Left ventricle myocardium inferior (tissue), 1 donor: ENCODE measurements at places on chromosomes 11 and 22.

GRCh38 chr22:45998638-45999378 is 21.8 kb upstream of the WNT7B start:
- DNase-seq = peak; percentile 12

GRCh38 chr11:111308140-111308539 is 9.8 kb downstream of the POU2AF3 start:
- DNase-seq = no peak

- no peak for DNase-seq
Observed at GRCh38 chr11:44737245-44738085, 10.7 kb downstream of the TSPAN18 start.

DNA sequence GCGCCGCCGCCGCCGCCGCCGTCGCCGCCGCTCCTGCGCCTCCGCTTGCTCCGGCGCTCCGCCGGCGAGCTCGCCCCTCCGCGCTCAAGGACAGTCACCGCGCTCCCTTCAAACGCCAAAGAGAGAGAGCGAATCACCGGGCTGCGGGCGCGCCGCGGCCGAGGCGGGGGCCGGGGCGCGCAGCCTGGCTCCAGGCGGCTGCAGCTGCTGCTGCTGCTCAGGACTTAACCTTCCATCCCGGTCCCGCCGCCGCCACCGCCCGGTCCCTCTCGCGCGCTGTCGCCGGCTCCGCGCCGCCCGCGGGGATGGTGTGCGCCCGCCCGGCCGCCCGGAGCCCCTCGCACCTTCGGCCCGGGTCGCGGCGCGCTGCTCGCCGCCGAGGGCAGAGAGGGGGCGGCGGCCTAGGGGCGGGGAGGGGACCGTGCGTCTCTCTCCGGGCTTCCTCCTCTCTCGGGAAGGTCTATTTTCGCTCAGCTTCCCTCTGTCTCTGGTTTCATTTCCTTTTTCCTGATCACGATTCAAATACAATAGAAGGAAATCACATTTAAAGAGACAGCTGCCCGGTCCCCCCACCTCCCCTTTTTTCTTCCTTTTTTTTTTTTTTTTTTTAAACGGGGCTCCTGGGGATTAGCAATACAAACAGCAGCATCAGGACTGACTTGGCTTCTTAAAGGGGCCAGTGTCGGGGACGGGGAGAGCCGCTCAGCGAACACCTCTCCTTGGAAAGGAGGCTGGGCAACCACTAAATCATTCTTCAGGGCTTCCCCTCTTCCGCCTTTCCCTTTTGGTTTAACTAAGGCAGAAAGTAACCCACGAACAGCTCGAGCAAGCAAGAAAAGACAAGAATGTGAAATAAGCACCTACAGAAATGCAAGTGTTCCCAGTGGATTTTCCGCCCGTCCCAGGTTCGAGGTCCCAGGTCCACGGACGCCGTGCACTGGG is 22.1 kb downstream of the LMO2 start:
- DNase-seq = peak; percentile 47

DNA sequence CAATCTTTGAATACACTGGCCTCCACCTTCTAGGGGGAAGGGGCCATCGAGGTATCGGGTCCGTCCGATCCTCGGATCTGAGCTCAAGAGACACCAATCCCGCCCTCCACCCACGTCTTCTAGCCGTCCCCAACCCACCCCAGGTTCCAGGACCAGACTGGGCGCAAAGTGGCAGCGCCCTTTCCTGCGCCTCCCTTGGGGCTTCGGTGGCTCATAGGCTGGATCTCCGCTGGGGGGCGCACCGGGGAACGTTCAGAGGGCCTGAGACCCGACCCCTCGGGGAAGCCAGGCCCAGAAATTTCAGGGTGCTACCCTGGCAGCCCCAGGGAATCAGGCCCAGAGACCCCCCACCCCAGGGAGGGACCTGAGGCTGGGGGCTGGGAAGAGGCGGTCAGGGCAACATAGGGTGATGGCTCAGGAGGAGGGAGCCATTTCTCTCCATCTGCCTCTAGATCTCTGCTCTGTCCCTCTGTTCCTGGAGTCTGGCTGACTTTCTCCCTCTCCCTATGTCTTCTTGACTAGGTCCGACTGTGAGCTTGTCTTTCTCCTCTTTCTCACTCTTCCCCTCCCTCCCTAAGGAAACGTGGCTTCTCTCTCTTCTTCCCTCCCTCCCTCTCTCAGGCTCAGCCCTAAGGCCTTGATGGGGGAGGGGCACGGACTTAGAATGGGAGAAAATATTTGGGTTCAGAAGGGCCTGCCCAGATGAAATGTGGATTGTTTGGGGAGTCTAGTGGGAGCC is 1.1 kb downstream of the CREB3L1 start:
- DNase-seq = peak; percentile 58

- DNase-seq = peak; percentile 69
Observed at GRCh38 chr11:119729951-119730613, 1.1 kb upstream of the NECTIN1 start.

DNA sequence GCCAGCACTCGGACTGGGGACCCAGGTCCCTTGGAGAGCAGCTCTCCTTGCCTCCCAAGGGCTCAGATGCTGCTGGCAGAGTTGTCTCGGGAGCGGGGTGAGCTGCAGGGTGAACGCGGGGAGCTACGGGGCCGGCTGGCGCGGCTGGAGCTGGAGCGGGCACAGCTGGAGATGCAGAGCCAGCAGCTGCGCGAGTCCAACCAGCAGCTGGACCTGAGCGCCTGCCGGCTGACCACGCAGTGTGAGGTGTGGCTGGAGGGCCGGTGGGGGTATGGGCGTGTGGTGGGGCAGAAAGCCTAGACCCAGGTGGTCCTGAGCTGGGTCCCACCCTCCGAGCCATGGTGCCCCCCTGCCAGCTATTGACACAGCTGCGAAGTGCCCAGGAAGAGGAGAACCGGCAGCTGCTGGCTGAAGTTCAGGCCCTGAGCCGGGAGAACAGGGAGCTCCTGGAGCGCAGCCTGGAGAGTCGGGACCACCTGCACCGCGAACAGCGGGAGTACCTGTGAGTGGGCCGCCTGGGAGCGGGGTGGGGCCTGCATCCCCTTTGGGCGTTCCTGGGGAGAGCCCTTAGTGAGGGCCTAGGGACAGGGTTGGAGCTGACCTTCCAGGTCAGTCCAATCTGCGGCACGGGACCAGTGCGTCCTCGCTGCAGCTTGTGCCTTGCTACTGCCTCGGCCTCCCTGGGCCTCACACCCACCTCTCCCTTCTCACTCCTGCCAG is 5.8 kb upstream of the RPS6KA4 start:
- DNase-seq = no peak

DNA sequence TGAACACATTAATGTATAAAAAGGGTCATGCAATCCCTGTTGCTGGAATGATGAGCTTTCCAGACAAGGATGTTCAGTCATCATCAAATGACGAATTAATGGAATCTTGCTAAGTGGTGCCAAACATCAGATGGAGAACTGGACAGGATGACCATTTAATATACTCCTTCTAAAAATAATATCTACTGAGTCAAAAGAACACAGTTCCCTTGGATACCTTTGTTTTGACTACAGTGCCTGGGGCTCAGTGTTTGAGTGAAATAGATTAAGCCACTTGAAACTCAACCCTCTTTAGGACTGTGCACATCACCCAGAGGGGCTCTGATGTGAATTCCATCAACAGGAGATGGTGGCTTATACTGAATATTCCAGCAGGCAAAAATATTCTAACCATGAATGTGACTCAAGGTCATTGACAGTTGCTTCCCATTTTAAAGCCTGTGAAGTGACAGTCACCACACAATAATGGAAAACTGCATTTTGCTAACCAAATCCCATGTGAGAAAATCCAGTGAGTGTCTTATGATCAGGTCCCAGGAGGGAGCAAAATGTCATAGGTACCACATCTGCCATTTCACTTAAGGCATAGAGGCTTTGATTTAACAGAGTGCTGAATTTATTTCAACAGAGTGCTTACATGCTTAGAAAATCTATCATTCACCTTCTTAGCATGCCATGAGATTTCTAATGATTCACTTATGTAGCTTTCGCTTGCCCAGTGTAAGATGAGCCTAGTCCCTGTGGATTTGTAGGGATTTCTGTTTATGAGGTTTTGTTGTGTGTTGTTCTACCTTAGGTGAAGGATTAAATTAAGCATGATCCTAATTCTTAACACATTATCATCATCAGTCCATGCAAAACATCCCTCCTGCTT is 41.3 kb upstream of the SLN start:
- no peak for DNase-seq

- peak; percentile 59 for DNase-seq
Observed at GRCh38 chr11:8593935-8594909, at the start of gene STK33. Gene STK33, minus strand, starts transcription at chr11:8594228. Its CDS starts 119,323 bp downstream, at chr11:8474905.

DNA sequence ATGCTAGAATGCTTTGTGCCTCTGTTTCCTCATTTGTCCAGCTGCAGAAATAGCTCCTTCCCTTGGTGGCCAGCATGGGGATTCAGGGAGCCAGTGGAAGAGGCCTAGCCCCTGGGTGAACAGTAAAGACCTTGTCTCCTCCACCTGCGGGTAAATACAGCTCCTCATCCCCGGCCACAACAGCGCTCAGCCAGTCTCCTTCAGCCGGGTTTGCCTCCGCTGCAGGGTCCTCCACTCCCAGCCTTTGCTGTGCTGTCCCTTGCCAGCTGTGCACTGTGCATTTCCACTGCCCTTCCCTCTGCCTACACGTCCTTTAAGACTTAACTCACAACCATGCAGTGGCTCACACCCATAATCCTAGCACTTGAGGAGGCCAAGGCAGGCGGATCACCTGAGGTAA is 1.5 kb upstream of the CDC42EP1 start:
- no peak for DNase-seq

DNA sequence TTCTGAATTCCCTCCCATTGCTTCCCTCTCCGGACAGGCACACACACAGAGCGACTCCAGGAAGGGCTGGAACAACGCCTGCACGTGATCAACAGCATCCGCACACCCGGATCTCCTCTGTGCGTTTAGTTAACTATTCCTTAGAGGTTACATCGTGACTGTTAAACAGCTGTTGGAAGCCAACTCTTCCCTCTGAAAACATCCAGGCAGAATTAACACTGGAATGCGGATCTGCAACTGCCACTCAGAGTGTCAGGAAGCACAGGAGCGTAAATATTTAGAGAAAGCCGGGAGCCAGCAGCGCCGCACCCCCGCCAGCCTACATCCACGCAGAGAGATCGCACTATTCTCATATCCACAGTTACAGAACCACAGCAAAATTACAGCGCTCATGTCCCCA is 46.2 kb downstream of the SHANK2 start:
- DNase-seq = no peak

- DNase-seq = no peak
Observed at GRCh38 chr11:11580012-11580411, 41.8 kb downstream of the GALNT18 start.

- DNase-seq = no peak
Observed at GRCh38 chr11:129969920-129970319, 32.7 kb downstream of the PRDM10 start.

- no peak for DNase-seq
Observed at GRCh38 chr22:39825661-39826102, 67.9 kb downstream of the ENTHD1 start.

DNA sequence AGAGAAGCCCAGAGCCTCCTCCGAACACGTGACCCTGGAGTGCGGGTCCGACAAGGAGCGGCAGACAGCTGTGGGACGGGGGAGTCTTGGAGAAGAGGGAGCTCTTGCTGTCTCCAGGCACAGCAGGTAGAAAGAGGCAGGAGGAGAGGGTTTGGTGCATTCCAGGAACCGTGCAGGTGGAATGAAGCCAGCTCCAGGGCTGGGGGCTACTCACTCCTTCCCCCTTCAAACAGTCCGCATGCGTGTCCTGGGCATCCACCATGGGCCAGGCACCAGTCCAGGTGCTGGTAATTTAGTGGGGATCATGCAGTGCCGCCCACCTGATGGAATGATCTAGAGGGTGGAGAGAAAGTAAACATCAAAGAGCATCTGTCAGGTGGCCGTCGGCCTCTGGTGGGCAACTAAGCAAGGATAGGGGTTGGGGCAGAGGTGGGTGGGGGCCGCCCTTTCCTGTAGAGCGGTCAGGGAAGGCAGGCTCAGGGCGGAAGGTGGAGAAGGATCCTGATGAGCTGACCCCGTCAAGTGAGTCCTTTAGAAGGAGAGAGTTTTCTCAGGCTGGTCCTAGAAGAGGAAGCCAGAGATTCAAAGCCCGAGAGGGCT is 850.0 kb downstream of the TBC1D22A start:
- DNase-seq = no peak

GRCh38 chr11:61028135-61028729 is 56.8 kb downstream of the CD6 start:
- DNase-seq = no peak

DNA sequence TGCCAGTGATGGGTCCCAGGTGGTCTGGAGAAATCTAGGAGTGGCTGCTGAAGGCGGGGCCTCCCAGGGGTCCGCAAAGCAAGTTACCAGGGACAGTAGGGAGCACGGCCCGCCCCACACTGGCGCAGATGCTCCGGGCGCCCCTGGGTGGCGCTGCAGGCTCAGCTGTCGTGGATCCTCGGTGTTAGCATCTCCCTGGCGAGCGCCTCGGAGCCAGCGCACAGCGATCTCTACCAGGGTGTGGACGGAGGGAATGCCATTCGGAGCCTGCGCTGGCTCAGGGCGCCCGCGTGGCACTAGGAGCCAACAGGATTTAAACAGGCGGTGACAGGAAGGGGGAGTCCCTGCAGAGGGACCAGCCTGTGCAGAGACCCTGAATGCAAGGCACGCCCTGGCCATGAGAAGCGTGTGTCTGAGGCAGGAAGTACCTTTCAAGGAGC is 20.2 kb downstream of the FADS3 start:
- DNase-seq = peak; percentile 81

DNA sequence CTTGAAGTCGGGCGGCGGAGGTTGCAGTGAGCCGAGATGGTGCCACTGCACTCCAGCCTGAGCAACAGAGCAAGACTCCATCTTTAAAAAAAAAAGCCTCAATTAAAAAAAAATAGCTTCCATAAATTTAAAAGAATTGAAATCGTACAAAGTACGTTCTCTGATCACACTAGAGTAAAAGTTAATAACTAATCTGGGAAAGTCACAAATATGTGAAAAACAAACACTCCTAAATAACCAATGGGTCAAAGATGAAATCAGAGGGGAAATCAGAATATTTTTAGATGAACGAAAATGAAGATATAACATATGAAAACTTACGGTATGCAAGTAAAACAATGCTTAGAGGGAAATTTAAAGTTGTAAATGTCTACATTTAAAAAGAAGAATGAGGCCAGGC is 19.8 kb downstream of the NEFH start:
- no peak for DNase-seq

DNA sequence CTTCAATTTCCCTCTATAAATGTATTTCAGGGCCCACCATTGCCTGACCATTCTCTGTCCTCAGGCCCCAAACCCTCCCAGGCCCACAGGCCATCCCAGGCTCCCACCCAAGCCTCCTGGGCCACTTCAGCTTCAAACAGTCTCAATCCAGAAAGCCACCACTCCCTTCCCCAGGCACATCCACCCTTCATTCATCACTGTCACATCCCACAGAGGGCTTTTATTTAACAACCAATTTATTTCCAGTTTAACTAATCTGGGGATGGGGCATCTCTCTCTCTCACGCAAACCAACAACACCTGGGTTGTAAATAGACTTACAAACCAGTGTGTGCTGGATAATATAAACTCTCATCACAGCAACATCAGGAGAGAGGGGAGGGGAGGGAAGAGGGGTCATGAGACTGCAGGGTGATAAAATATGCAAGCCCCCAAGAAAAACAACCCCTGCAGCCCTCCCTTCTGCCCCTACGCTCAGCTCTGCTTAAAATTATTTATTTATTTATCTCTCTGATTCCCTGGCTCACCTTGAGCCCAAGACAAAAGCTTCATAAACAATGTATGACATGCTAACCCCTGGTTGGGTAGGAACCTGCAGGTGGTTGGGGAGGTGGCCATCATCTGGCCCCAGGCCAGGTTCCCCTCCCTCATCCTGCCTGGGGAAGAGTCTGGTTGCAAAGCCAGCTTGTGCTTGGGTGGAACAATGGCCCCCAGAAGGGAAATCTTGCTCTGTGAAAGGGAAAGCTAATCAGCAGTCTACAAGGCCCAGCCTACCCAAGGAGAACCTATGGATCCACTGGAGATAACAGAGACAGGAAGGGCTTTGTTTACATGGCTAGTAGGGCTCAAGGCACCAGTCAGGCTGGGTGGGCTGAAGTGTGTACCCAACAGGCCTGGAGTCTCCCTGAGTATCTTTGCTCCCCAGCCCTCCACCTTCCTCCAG is 359.2 kb downstream of the BUD13 start:
- DNase-seq = no peak
